ENCODE measurements at places on chromosomes 11 and 22.

- DNase-seq, result no peak
Observed at GRCh38 chr11:9577556-9577955, 4.1 kb downstream of the WEE1 start.

GRCh38 chr22:33524511-33525260, 395.6 kb downstream of the LARGE1 start:
- no peak for DNase-seq

DNA sequence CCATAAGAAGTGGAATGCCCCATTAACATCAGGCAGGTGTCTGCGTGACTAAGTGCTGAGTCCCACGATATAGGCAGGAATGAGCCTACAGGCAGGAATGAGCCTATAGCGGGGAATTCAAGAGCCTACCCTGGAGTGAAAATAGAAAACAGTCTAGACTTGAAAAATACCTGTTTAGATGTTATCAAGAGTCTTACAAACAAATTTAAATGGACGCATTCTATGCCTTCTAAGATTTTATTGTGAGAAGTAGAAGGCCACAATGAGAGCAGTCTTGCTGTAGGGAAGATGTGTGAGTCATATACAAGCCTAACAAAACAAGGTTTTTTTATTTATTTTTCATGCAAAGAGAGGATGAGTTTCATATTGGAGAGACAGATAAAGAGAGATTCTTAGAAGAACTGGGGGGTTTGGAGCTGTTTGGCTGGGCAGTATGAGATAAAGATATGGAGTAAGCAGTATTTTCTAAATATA, 200.8 kb upstream of the ZC3H12C start:
- no peak for DNase-seq

DNA sequence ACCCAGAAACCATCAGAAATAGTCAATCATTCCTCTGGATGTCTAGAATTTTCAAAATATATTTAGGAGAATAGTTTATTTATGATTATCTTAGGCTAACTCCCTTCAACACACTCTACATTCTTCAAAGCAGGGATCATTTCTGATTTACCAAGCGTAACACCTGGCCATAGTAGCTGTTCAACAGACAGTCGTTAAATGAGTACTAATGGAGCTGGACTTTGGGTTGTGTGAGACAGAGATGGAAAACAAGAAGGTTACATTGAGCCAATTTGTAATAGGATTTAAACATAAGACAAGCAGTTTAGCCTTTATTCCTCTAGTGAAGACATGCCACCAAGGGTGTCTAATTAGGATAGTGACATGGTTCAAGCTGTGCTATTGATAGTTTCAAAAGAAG, 129.2 kb upstream of the ANO3 start:
- no peak for DNase-seq

GRCh38 chr11:110573411-110573810, 138.8 kb downstream of the ARHGAP20 start:
- DNase-seq, result no peak

DNA sequence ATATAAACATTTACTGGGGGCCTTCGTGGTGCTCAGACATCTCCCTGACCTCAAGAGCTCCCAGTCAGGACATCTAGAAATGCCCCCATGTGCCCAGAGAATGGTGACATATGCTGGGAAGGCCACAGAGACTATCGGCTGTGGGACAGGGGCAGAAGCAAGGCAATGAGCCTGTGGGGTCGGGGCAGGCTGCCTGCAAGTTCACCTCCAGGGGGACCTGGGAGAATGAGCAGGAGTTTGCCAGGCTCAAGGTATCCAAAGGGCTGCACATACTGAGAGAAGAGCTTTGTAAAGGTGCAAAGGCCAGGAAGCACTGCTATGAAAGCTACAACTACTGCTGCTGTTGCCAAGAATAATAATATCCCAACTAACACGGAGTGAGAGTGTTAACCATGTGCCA, 233.9 kb downstream of the TENM4 start:
- DNase-seq, result no peak

DNA sequence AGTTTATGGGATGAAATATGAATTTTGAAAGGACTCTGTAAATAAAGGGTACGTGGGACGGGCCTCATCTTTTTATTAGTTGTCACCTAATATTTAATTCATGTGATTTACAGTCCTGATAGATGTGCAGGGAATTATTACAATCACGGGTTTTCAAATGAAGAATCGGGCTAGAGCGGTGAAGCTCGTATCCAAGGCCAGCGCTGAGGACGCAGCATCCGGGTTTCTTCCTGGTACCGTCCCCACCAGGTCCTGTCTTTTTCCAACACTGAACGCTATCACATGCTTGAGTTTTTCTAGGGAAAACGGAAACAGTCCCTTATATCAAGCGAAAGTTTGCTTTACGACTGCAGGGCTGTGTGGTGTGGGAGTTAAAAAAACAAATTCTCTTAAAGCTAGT, 787 bp downstream of the SMDT1 start:
- no peak for DNase-seq

- no peak for DNase-seq
Observed at GRCh38 chr22:41479671-41480396, 10.9 kb downstream of the ACO2 start.

- no peak for DNase-seq
Observed at GRCh38 chr22:23106906-23107367, 34.9 kb downstream of the RSPH14 start.

DNA sequence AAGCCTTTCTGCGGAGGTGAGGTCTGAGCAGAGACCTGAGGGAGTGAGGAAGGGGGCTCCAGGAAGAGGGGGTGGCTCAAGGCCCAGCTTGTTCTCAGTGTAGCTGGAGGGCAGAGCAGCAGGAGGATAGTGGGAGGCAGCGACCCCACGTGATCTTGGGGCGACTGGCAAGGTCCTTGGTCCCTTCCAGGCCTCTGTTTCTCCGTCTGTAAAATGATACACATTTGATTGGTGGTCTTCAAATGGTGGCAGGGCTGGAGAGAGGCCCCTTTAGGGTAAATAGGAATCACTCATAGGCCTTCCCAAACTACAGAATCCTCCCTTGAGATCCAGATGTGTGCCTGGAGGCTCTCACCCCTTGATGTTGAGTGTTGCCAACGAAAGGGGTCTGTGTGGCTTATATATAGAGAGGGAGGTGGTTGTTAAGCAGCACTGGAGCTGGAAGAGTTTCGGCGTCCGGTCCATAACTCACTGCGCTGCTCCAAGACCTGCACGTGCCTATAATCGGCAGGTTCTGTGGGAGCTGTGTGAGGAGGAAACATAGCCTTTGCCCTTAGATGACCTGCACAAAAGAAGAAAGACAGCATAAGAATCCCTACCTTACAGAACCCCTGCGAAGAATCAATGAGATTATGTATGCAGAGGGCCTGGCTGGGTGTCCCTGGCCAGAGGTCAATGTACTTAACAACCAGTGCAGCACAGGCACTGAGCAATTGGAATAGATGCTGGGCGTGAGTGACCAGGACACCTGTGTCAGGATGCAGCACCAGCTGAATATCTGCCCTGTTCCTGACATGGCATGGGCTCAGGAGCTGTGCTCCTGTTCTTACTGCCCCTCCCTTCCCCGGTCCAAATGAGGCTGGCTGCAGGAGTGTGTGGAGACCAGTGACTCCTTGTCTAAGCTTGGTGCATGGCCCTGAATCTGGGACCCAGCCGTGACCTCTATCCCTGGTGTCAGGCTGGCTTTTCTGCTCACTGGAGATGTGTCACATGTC, 28.7 kb downstream of the OTOG start:
- DNase-seq, result no peak

GRCh38 chr22:22848364-22848866, 39.2 kb upstream of the IGLL5 start:
- DNase-seq, result no peak

DNA sequence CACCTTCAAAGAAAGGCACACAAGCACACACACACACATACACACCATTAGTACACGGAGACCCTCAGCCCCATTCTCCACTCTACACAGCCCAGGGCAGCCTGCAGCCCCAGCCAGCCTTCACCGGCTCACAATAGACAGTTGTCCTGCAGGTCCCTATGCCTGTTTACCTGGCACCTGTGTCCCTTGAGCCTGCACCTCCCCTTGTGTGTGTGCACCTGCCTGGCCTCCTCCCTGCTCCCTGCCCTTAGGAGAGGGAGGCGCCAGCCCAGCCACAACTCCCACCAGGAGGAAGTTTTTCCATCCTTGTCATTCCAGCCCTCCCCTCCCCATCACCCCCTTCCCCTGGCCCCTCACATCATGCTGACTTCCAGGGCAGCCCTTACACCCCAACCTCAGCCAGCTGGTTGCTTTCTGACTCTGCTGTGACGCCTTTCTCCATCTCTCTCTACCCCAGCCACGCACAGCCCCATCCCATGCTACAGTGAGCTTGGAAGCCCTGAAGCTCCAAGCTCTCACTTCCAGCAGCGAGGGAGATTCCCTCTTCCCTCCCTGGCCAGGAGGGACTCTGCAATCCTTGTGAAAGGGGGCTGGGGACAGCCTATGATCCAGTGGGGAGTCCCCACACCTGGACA, 4.4 kb downstream of the AHNAK start:
- no peak for DNase-seq

DNA sequence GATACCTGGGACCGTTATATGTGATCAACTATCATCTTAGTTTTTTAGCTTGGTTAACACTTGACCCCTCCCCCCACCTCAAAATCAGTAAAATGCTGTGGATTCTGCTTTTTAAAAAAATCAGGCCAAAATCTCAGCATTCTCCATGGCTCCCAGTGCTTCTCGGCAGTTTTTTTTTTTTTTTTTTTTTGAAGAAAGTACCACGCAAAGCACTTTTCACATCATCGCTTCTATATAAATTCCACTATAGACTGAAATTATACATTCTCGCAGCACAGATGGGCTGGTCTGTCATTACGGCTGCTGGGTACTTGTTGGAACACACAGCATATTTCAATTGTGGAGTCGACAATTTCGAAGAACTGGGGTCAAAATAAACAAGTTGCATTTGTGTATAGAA, 67.7 kb upstream of the PPARA start:
- no peak for DNase-seq

DNA sequence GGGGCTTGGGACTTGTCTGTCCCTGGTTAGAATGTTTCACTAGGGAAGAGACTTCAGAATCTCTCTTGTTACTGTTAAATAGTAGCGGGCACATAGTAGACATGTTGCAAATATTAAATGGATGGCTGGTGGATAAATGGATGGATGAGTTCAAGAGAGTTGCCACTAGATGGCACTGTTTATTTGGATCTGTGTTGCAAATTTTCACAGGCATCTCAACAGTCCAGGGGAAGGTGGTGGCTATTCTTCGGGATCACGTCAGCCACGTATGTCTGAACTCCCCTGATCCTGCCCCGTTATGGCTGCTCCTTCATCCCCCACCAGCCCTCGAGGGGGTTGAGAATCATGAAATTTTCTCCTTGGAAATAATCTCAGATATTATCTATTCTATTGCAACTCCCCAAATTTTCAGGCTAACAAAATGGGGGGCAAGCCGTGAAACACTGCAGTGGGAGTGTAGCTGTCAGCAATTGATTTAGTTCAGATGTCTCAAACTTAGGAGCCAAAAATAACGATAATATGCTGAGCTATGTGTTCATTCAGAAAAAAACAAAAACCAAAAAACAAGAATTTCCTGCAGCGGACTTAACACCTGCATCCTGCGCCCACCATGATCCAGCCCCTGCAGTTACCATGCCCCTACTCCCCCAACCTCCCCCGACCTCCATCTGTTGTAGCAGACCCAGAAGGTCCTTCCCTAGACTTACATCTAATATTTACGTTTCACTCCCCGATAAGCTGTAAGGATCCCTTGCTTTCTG, 29.1 kb upstream of the BIRC3 start:
- DNase-seq, result no peak

GRCh38 chr11:78420255-78420764, 2.7 kb upstream of the GAB2 start:
- DNase-seq, result no peak

- no peak for DNase-seq
Observed at GRCh38 chr22:44523981-44524759, 26.1 kb upstream of the RTL6 start.
